ENCODE measurements at places on chromosomes 1 and 21. TPM values are rescaled to one million over a fixed set of nuclear protein-coding genes. Genes with fewer than 3 reads are reported as not detected.

LAX1 gene
- total RNA-seq = not detected

C1orf141 gene
- not detected for total RNA-seq

ETS2 gene
- total RNA-seq = 33.4 TPM

PPIE gene
- total RNA-seq = 47.6 TPM

KCND3 gene
- total RNA-seq = under 0.01 TPM

SHISAL2A gene
- total RNA-seq = not detected
